ENCODE measurements at places on chromosomes 4 and X. TPM values are rescaled to one million over a fixed set of nuclear protein-coding genes. Genes with fewer than 3 reads are reported as not detected.

Gene DDX53
- total RNA-seq: not detected

DNA sequence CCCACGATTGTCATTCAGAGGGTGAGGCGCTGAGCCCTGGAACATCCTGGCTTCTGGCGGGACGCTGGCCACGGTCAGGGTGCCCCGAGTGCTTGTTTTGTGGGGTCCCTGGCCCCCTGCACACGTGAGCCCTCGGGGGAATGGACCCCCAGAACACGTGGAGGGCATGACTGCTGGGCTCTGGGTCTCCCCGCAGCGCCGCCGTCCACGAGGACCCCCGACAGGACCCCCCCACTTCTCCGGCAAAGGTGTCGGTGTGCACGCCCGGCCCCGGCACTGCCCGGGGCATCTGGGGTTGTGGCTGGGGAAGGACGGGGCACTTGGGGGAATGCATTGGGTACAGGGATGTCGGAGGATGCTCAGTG lies 13.9 kb upstream of the GTPBP6 start:
- no peak for DNase-seq

DNA sequence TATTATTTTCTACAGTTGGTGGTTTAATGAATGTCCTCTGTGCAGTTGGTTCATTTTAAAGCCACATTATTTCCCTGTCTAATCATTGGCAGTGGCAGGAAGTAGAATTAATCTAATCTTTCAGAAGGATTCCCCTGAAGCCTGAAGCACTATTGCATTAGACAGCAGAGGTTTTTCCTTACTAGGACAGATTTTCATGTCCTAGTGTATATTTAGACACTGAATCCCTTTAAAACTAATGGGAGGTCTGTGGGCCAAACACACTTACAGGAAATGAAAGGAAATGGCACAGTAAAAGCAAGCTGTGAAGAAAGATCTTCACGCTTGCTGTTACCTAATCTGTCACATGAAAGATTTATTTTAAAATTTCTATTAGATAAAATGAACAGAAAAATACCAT lies 165.2 kb downstream of the SLC39A8 start:
- no peak for DNase-seq

DNA sequence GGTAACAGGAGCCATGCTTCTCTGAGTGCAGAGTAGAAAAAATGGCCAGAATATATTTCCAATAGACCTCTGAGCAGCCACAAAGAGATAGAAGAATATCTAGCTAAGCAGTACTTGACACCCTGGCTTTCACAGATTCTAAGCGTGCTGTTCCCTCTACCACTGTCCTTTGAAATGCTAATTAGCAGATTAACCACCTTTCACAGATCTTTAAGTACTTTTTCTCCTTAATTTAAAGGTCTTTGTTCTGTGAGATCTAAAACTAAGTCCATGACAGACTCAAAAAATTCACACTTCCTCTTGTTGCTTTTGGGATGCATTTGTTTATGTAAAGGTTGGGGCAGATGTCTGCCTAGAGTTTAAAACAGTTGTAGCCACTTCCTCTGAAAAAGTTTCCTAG lies 28.3 kb upstream of the MAGEC2 start:
- no peak for DNase-seq

DNA sequence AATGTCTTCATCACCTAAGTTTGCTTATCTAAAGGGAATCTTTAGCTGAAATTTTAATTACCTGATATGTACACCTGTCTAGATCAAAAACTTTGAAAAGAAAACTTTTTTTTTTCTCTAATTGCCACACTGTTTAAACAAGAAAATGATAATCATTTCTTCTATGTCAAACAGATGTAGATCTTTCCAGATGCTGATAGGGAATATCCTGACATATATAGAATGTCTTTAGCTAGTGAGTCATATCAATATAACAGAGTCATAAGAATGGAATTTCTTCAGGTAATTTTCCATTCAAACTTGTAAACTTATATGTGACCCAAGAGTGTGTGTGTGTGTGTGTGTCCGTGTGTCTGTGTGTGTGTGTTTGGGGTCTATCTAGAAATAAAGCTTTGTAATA lies 271.9 kb downstream of the GPM6A start:
- DNase-seq: no peak

DNA sequence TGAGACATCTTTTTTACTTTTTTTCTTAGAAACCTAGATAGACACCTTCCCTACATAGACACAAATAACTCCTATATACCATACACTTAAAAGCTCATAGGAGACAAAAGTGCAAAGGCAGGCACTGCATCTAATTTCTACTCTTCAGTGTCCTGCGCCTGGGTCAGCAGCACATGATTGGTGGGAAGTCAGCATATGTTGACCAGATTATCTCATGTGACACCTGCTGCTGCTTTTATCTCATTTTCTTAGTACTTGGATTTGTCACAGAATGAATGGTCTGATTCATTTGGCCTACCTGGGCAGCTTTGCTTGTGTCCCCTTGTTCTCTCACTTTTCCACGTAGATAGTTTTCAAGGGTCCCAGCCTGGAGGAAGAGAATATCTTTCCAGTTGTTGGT lies 24.9 kb upstream of the LNX1 start:
- DNase-seq: no peak

Gene PLS3
- 13.5 TPM for total RNA-seq

Gene SMIM20
- total RNA-seq: 23.1 TPM

- no peak for DNase-seq
Observed at GRCh38 chr4:17812125-17812524, 1.3 kb downstream of the NCAPG start.

Measured in Peyer's patch (tissue), 4 donors.